CD4-positive, alpha-beta T cell treated with Interleukin-15 for 4 hours (primary cell): ENCODE measurements at places on chromosomes 2 and 18.
A peak's percentile ranks its signal among the peaks of the same experiment; 100 is the strongest.

- no peak for DNase-seq
These were observed 25.2 kb upstream of the TLK1 start for GRCh38 chr2:171185941-171186340.

- no peak for DNase-seq
These were observed 102.6 kb upstream of the GLI2 start for GRCh38 chr2:120632796-120633646.

GRCh38 chr18:63159590-63159989 is 160.0 kb downstream of the BCL2 start:
- DNase-seq = no peak

- peak; percentile 9 for DNase-seq
These were observed 1.5 kb downstream of the SPOPL start for GRCh38 chr2:138503087-138503442.

DNA sequence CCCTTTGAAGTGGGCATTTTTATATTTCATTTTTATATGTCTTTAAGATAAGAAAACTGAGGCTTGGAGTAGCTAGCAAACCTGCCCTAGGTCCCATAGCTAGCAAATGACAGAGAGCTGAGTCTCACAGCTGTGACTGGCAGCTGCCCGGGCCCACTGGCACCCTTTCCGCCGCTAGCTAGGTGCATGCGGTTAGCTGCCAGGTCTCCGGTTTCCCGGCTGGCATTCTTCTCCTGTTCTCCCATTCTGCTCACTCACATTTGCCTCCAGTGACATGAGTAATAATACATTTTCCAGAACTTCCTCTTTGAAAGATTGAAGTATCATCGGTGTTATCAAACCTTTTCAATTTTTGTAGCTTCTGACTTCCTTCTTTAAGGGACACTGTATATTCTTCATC is 38.7 kb downstream of the MTCL1 start:
- DNase-seq = no peak

GRCh38 chr18:59783138-59783537 is 85.9 kb upstream of the CCBE1 start:
- peak; percentile 7 for DNase-seq

DNA sequence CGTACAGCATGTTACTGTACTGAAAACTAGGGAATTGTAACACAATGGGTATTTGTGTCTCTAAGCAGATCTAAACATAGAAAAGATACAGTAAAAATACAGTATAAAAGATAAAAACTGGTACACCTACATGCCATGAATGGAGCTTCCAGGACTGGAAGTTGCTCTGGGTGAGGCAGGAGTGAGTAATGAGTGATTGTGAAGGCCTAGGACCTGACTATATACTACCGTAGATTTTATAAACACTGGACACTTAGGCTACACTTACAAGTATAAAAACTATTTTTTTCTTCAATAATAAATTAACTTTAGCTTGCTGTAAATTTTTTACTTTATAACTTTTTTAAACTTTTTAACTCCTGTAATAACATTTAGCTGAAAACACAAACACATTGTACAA is 324.4 kb upstream of the TNP1 start:
- no peak for DNase-seq

- no peak for DNase-seq
These were observed 580.0 kb downstream of the RNF144A start for GRCh38 chr2:7497178-7497577.
